Sigmoid colon (tissue), 7 donors: ENCODE measurements at places on chromosomes 2 and 18. TPM values are rescaled to one million over a fixed set of nuclear protein-coding genes. Genes with fewer than 3 reads are reported as not detected.

Gene ACVR1
- polyA plus RNA-seq = 2.3 TPM

Gene CD8B2
- not detected for polyA plus RNA-seq

Gene TMBIM1
- polyA plus RNA-seq = 109 TPM

Gene ALPP
- polyA plus RNA-seq = not detected

Gene PRKAG3
- polyA plus RNA-seq = not detected

Gene BOLL
- polyA plus RNA-seq = not detected

Gene COL3A1
- 29.1 TPM for polyA plus RNA-seq

Gene MARCHF4
- polyA plus RNA-seq = not detected

Gene PLA2R1
- 1.8 TPM for polyA plus RNA-seq

Gene CDK15
- polyA plus RNA-seq = 0.12 TPM

Gene MAP2
- polyA plus RNA-seq = 2.1 TPM

Gene CXCR4
- polyA plus RNA-seq = 255 TPM

Gene FAM161A
- 1.8 TPM for polyA plus RNA-seq

Gene RNF152
- polyA plus RNA-seq = 9.6 TPM

Gene CAMKMT
- polyA plus RNA-seq = 10.2 TPM

Gene CXCR2
- polyA plus RNA-seq = 0.46 TPM

Gene SIX2
- not detected for polyA plus RNA-seq
